ENCODE measurements at places on chromosomes 3 and 15.

- no peak for DNase-seq
Observed at GRCh38 chr3:152480282-152480953, 211.7 kb downstream of the MBNL1 start.

GRCh38 chr3:129855170-129855831, 38.2 kb downstream of the TMCC1 start:
- DNase-seq: no peak

DNA sequence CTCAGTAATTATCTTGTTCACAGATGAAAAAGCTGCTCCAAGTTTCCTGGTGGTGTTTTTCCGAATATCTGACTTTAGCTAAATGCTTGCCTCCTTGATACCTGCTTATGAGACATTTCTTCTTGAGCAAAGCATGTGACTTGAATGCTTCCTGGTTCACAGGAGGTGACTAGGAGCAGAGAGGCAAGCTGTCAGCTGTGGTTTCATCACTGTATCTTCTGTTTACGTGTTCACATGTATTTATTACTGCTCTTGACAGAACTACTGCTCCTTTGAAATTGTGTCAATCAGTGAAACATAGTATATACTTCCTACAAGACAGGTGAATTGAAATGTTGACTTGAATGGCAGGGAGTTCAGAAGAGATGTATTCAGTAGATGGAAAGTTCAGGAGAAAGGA, 8.9 kb upstream of the SPPL2A start:
- no peak for DNase-seq

- DNase-seq: no peak
Observed at GRCh38 chr3:108221393-108221792, 831 bp downstream of the IFT57 start.

- no peak for DNase-seq
Observed at GRCh38 chr15:38879909-38880471, 315.4 kb upstream of the RASGRP1 start.

DNA sequence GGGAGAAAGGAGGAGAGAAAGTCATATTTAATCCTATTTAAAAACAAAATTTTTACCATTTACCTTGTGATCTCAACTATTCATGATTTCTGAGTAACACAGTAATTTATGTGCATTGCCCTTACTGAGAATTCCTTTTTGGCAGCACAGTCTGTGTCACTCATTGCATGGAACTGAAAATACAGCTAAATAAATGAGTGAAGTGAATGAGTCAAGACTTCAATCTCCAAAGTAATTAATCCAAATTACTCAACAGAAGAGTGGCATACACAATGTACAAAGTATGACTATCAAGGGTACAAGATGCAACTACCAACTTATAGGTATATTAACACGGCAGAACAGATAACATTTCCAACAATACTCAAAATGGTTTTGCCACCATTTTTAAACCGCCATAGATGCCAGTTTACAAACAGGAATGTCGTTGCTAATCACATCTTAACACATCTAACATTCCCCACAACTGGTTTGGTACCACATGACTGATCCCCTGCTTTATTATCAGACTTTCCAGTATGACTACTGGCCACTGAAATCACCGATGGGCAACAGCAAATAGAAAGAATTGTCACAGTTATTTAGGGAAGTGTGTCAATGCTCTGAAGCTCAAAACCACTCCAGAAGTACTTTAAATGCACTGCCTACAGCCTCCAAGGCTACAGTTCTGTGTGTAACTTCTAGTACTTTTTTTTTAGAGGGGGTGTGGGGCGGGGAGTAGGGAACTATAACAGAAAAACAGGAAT, 410.4 kb downstream of the SHQ1 start:
- no peak for DNase-seq
